Right ventricle myocardium inferior (tissue), 1 donor: ENCODE measurements at places on chromosomes 5 and 9. TPM values are rescaled to one million over a fixed set of nuclear protein-coding genes. Genes with fewer than 3 reads are reported as not detected.

DNA sequence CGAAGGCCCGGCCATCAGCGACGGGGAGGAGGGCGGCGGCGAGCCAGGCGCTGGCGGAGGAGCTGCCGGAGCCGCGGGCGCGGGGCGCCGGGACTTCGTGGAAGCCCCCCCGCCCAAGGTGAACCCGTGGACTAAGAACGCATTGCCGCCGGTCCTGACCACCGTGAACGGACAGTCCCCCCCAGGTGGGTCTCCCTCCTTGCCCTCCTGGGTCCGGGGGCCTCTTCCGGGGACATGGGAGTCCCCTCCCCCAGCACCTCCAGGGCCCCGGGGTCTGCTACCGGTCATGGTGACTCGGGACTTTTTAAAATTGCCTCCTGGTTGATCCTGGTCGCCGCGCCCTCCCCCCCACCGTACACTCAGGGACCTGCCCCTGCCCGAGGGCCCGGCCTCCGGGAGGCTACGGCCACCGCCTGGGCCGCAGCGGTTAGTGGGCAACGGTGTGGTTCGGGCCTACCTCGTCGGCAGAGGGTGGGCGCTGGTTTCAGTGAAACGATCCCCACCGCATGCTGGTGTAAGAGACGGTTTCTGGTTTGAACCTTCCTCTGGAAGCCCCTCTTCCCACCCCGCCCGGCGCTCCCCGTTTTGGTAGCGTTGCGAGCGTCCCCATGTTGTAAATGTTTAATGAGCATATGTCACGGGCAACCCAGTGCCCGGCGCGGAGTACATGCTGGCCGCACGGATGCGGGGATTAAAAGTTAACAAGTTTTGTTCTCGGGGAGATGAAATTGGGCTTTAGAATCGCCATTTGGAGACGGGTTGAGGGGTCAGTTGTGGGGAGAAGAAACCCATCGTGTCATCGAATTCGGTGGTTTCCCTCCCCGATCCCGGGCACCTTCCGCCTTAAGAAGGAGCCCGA is 1.1 kb downstream of the LARP1 start:
- peak; percentile 77 for DNase-seq

The TOR1B gene
- 10.5 TPM for total RNA-seq

The CDC25C gene
- total RNA-seq = 0.24 TPM

DNA sequence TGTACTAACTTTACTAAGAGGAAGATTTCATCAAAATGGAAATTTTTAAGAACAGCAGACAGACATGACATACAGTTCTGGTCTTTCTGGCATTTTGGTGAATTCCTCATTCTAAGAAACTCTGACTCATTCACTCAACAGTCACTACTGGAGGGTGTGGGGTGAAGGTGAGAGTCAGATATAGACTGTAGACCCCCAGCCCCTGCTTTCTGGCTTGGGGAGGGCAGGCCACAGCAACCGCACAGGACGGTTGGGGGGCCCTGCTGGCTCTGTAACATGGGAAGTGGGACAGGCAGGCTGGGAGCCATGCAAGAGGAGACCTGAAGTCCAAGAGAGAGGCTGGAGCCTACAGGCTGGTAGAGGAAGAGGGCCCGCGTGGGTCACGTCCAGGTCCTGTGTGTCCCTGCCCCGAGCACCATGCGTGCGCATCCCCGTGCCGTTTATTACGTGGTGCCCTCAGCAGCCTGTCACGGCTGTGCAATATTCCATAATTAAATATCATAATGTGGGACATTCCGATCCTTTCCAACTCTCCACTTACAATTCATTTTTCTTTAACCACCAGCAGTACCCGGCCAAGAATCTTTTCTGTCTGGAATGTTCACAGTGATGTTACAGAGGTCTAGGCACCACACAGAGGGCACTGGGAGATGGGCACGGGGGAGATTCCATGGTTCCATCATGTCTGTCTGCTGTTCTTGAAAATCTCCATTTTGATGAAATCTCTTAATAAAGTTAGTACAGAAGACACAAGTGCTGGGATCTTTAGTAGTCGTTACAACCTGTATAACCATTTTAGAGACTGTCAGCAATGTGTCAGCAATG is 75.5 kb downstream of the SEMA4D start:
- no peak for DNase-seq

DNA sequence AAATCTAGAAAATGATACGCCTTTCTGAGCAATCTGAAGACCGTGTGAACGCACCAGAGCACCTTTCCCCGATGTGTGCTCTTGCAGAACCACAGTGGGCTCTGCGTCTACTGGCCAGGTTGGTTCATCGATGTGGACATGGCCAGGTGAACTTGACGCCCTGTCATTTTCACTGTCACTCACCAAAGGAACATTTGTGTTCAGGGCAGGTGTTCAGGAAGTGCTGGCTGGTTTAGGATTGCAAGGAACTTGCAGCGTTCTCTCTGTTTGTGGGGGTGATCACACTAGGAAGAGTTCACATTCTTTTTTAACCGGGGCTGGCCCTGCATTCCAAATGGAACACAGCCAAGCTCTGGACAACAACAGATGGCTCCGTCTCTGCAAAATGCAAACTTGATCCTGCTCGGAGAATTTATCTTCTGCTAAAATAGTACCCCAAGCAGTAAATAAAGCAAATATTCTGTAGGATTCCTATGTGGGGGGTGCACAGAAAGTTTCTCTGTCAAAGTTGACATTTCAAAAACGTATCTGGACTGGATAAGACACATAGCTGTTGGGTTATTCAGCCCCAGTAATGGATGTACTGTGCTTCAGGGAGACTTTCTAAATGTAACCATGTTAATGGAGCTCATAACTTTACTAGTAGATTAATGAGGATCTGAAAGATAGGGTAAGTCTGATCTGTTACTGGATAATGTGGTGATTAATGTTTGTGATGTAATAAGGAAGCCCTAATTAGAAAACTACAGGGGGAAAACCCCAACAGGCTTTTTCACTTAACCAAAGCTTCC is 45.7 kb upstream of the FANCC start:
- no peak for DNase-seq

- no peak for DNase-seq
These were observed 117.5 kb upstream of the OR13F1 start for GRCh38 chr9:104386425-104387069.
